Left ventricle myocardium inferior (tissue), 1 donor: ENCODE measurements at places on chromosomes 1 and 21. TPM values are rescaled to one million over a fixed set of nuclear protein-coding genes. Genes with fewer than 3 reads are reported as not detected.
A peak's percentile ranks its signal among the peaks of the same experiment; 100 is the strongest.

Gene GBP3
- 7.9 TPM for total RNA-seq

GRCh38 chr1:30770150-30770549 lies 12.6 kb upstream of the LAPTM5 start:
- no peaks in the 10 kb centered on the region for H3K36me3 ChIP-seq
- no peak for DNase-seq
- H3K27ac ChIP-seq, result no peak overlapping the region
- peaks cover 9% of the 10 kb centered on the region for H3K27me3 ChIP-seq
- no peak overlapping the region for H3K4me3 ChIP-seq

GRCh38 chr1:70017770-70018169 lies 187.6 kb downstream of the LRRC40 start:
- DNase-seq, result no peak

Gene VWA1
- total RNA-seq, result 13.7 TPM

DNA sequence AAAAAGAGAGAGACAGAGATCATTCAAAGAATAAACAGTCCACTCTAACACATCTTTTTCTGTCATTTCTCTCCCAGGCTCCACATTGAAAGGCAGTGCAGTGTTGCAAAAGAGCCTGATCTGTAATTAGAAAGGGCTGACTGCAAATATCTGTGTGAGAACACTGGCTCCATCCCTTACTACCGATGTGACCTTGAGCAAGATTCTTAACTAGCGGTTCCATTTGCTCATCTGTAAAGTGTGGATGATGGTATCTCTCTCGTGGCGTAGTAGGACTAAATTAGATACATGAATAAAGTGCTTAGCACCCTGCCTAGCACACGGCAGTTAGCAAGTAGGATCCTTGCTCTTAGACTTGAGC lies 26.9 kb upstream of the SLC44A3 start:
- H3K4me3 ChIP-seq, result peak overlapping the region; percentile 27
- H3K4me1 ChIP-seq, result peaks cover 38% of the 10 kb centered on the region
- no peaks in the 10 kb centered on the region for H3K27me3 ChIP-seq
- DNase-seq, result no peak
- H3K27ac ChIP-seq, result peak overlapping the region; percentile 78
- no peaks in the 10 kb centered on the region for H3K36me3 ChIP-seq

GRCh38 chr1:93616996-93617669 lies 64.5 kb downstream of the BCAR3 start:
- DNase-seq, result peak; percentile 56
- H3K36me3 ChIP-seq, result no peaks in the 10 kb centered on the region
- peak overlapping the region; percentile 84 for H3K27ac ChIP-seq

GRCh38 chr1:61569303-61569621 lies 155.7 kb downstream of the TM2D1 start:
- no peaks in the 10 kb centered on the region for H3K36me3 ChIP-seq
- no peak overlapping the region for H3K4me3 ChIP-seq
- no peak for DNase-seq
- no peaks in the 10 kb centered on the region for H3K27me3 ChIP-seq
- no peaks in the 10 kb centered on the region for H3K4me1 ChIP-seq

DNA sequence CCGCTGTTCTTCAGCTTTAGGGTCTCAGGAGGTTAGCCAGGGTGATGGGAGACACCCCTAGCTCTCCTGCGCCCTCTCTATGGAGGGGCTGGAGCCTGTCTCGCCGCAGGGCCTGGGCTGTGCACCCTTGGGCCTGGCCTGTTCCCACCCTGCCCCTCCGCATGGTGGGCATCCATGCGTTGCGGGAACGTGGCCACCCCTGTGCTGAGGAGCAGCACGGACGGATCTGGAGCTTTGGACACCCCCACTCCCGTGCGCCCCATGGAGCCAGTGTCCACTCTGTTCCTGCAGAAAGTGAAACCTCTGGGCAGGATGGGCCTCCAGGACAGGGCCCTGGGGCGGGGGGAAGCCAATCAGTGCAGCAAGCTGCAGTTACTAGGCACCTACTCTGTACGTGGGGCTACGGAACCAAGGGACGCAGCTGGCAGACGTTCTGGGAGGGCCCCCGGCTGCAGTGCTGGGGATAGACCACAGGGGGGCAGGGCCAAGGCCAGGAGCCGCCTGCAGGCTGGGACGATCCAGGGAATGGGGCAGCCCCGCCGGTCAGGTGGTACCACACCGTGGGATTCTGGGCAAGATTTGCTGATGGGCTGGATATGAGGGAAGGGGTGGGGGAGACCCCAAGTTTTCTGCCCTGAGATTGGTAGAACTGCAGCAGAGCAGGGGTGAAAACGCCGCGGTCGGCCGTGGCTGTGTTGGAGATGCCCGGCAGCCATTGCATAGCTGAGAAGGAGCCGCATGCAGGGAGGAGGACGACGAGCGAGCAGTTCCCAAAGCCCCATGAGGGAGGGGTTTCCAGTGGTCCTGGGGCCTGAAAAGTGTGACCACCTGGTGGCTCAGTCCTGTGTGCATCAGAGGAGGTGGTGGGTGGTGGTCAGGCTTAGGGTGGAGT lies 43.3 kb downstream of the TP73 start:
- peaks cover 12% of the 10 kb centered on the region for H3K4me1 ChIP-seq
- DNase-seq, result peak; percentile 36
- no peaks in the 10 kb centered on the region for H3K36me3 ChIP-seq
- H3K4me3 ChIP-seq, result peak overlapping the region; percentile 18

GRCh38 chr1:100614570-100614969 lies 76.6 kb downstream of the GPR88 start:
- no peaks in the 10 kb centered on the region for H3K36me3 ChIP-seq
- no peak overlapping the region for H3K4me3 ChIP-seq
- no peaks in the 10 kb centered on the region for H3K4me1 ChIP-seq
